ENCODE measurements at places on chromosomes 3 and 15. TPM values are rescaled to one million over a fixed set of nuclear protein-coding genes. Genes with fewer than 3 reads are reported as not detected.

DNA sequence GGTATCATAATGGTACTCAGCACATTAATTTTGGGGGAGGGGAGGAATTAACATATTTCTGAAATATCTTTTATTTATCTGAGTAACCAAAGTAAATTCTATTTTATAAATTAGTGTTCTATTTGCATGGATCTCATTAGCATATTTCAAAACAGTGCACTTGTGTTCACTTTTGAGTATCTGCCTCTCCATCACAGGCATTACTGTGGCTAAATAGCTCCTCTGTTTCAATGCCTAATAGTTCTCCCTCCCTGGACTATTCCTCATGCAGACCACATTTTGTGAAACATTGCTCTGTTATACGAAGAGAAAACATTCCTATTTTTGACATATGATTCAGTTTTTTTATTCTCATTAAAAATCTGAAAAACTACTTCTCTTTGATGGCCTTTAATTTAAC is 1127.8 kb downstream of the TUSC7 start:
- DNase-seq, result no peak

- DNase-seq, result no peak
Observed at GRCh38 chr3:183381179-183381578, 47.2 kb downstream of the MCF2L2 start.

DNA sequence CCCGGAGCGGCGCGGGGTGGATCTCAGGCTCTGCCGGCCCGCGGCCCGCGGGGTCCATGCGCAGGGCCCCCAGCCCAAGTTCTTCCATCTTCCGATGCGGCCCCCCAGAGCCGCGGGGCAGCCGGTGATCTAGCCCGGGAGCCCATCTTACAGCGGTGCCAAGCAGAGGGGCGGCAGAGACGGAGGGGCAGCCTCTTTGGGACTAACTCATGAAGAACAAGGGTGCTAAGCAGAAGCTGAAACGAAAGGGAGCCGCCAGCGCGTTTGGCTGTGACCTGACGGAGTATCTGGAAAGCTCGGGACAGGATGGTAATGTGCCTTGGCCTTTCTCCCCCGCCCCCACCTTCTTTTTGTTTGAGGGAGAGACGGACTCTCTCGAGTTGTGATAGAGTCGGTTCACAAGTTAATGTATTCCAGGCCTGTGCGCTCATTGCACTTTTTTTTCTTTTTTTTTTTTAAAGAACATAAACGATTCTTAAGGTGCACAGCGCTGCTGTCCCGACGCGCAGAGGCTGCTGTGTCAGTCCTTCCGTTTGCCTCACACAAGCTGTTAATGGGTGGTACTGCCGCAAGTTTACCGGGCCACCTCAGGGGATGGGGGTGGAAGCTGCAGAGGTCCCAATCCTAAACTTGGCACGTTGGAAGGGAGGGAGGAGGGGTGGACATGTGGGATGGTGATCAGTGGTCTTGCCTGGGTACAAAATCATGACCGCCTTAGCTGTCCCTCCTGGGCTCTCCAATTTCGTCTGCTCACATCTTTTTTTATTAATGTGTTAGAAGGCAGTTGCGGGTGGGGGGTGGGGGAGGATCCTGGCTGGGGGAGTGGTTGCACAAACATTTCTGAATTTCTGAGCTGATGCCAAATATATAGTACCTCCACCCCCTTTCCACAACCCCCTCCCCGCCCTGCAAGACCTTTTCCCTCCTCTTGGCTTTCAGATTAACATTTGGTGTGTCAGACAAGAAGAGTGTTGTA is 801 bp downstream of the ARHGAP31 start:
- DNase-seq, result peak; percentile 70

- no peak for DNase-seq
Observed at GRCh38 chr3:160546727-160547126, 18.6 kb downstream of the KPNA4 start.

- DNase-seq, result no peak
Observed at GRCh38 chr3:129239991-129240390, 9.4 kb upstream of the COPG1 start.

DNA sequence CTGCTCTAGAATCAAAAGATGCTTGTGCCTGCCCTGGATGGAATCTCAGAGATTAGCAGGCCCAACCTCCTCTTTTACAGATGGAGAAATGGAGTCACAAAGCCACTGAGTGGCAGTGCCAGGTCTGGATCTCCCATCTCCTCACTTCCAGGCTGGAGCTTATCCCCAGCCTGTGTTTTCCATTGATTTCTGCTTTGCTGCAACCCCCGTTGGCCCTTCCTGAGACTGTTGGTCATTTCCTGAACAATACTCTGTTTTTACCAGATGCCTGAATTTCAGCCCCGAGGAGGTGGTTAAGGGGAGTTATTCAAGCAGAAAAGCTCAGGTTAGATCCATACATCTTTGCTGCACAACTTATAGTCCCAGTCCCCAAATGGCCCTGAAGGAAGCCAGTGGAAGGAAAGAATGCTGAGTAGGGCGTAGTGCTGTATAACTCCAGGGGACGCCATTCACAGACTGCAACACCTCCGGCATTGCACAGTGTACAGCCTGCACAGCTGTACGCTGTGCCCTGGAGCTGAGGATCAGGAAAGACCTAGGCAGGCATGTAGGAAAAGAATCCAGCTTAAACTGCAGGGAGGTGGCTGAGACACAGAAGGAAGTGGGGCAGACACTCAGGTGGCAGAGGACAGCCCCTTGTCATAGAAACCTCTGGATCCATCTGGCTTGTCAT is 77.5 kb downstream of the RPLP1 start:
- no peak for DNase-seq

The DISP2 gene
- 0.08 TPM for polyA plus RNA-seq

The AP3B2 gene
- polyA plus RNA-seq, result 1.8 TPM

The PPCDC gene
- 19.8 TPM for polyA plus RNA-seq

- no peak for DNase-seq
Observed at GRCh38 chr15:32942401-32942841, 224.6 kb downstream of the GREM1 start.

DNA sequence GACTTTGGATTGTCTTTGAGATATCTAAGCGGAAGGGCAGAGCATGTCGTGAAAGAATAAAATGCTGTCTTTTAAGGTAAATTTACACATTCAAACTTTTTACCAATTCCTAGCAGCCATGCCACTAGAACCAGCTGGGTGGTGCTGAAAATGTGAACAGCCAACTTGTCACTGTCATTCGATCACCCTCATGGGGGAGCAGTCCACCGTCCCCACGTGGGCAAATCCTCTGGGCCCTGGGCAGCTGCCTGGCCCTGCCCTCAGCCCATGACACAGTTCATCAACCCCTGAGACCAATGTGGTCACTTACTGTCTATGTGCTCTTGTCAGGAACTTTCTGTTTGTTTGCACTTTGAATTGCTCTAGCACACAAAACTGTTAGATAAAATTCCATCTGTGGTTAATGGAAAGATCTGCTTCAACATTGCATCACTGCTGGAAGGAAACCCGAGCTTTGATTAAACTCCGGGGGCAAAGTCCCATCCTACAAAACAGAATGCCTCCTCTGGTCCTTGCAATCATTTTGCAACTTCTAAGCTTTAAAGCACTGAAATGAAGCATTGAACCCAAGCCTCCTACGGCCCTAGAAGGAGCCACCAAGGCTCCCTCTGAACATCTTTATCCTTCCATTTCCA is 50.1 kb downstream of the PCSK6 start:
- no peak for DNase-seq

The CD47 gene
- 20.0 TPM for polyA plus RNA-seq

GRCh38 chr3:106540743-106541142 is 671.9 kb upstream of the CBLB start:
- DNase-seq, result no peak

DNA sequence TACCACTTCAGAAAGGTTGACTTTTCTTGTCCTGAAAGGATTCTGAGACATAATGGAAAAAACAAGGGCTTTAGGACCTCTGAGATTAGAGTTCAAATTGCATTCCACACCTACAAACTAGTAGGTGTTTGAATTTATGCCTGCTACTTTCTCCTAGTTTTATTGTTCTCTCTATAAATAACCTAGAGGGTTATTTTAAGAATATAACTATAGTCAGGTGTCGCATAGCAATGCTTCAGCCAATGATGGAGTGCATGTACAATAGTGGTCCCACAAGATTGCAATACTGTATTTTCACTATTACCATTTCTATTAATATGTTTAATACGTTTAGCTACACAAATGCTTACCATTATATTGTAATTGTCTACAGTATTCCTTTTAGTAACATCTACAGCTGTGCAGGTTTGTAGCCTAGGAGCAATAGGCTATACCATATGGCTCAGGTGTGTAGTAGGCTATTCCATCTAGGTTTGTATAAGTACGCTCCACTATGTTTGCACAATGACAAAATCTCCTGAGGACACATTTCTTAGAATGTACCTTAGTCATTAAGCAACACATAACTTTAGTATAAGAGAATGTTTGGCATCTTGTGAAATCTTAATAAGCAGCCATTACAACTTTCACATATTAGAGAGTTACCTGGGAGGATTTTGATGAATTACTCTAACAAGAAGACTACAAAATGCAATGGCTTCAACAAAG is 1352.5 kb downstream of the ZPLD1 start:
- no peak for DNase-seq

GRCh38 chr15:31504462-31504839 is 177.8 kb downstream of the KLF13 start:
- no peak for DNase-seq

DNA sequence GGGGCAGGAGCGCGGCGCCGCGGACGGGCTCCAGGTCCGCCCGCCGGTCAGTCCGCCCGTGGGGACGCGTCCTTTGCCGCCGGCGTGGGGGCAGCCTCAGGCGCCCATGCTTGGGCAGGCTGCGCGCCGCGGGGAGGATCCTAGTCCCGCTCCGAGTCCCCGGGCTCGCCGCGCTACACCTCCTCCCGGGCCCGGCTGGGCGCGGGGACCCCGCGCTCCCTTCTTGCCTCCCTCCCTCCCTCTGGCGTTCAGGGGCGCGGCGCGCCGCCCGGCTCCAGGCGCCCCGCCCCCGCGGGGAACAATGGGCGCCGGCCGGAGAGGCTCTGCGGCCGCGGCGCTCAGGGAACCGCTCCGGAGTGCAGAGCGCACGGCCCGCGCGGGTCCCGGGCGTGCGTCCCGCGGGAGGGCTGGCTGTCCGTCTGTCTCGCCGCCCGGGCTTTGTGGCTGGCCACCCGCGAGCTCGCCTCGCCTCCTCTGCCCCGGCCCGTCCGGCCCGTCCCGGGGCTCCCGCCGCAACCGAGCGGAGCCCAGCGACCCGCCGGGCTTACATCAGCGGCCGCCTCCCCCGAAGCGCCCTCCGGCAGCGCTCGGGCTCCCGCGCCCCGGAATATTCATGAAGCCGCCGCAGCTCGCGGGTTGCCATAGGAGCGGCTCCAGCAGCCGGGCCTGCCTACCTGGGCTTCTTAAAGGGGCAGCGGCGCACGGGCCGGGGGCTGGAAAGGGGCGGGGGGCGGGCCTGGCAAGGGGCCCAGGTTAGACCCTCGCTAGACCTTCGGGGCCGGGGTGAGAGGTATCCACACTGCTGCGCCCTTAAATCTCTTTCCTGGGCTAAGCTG is at the start of gene HCN4:
HCN4 (minus strand) TSS at position 658 of the 836 bp plus-strand sequence. CDS start 688 bp downstream, outside the sequence.
- peak; percentile 81 for DNase-seq

The BCHE gene
- not detected for polyA plus RNA-seq

The GOLGA8M gene
- not detected for polyA plus RNA-seq

- DNase-seq, result no peak
Observed at GRCh38 chr15:56530157-56530556, 65.2 kb upstream of the MNS1 start.

- no peak for DNase-seq
Observed at GRCh38 chr3:128579927-128580326, 70.7 kb downstream of the RPN1 start.

DNA sequence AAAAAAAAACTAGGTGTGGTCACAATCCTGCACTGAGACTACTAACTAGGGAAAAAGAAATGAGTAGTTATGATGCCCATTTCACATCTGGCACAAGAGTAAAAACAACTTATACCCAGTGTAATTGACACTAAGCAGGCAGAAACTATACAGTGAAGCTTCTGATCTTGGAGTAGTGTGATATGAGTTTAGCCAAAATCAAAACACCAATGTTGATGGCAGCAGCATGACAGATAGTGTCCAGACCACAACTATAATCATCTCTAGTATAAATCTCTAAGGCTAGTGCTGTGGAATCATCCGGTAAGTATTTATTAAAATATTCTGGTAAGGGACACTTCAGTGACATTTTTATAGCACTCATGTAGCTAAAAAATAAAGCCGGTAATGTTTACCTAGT is 108.5 kb upstream of the EPHA6 start:
- DNase-seq, result no peak

The ILDR1 gene
- polyA plus RNA-seq, result 0.05 TPM

DNA sequence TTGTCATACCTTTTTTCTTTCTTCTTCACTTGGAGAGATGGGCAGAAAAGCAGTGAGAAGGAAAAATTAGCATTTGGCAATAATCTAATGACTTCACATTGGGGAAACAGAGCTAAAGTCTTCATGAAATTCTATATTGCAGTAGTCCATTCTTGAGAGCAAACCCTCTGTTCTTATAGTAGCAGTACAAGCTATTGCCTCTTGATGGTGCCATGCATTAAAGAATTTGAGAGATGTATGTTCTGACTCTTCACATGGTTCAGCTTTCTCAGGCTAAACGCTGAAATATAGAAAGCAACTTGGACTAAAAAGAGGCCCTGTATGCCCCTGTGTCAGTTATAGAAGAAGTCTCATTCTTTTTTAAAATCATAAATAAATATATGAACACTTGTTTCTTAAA is 36.0 kb downstream of the PHLDB2 start:
- DNase-seq, result peak; percentile 21

DNA sequence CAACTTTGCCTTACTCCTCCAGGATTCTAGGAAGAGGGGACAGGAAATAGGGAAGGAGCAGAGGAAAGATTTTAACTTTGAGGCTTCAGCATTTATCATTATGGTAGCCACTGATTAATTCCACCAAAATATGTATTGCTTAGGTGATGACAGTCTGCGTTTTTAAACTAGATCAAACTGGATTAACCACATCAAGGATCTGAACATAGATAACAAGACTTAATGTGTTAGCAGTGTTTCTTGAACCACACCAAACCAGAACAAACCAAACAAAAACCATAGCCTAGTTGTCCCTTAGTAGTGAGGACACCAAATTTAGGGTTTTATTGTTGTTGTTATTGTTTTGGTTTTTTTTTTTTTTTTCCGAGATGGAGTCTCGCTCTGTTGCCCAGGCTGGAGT is 113.5 kb upstream of the LMOD3 start:
- DNase-seq, result no peak

DNA sequence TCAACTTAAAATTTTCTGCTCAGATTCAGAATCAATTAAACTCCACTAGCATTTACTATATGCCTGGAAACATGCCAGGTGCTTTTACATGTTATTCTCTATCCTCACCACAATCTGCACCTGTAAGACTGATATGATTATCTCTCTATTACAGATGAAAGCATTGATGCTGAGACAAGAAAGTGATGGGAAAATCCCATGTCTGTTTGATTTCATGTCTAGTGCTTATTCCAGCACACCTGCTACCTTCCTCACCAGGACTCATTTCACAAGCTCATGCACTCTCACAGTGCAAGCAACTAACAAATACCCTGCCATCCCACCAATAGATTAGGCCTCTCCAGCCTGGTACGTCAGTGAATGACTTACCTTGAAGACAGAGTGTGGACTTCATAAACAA is 25.0 kb upstream of the BCL6 start:
- no peak for DNase-seq

The CLEC3B gene
- polyA plus RNA-seq, result 0.46 TPM

All from SK-N-SH (cell line).